Epithelial cell of proximal tubule (primary cell): ENCODE measurements at places on chromosomes 5 and 9. TPM values are rescaled to one million over a fixed set of nuclear protein-coding genes. Genes with fewer than 3 reads are reported as not detected.

DNA sequence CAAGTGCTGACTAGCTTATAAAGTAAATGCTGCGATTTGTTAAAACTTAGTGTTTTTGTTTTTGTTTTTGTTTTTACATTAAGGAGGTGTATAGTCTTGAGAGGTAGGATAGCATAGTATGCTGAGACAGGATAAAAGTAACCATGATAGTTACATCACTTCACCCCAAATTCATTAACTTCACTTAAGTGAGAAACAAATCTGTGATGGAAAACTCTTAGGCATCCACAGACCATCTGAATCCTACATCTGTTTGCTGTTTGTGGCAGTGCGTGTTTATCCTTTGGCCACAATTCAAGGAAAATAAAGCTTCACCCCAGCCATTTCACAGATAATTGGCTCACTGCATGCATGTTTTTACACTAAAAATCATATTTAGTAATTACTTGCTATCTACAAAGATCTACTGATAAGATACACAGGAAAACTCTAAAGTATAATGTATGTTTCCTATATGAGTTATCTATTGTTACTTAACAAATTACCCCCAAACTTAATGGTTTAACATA, 82.0 kb downstream of the ZNF622 start:
- DNase-seq, result no peak

- no peak for DNase-seq
Observed at GRCh38 chr9:107337676-107338590, 54.9 kb downstream of the RAD23B start.

The CCNO gene
- total RNA-seq, result 1.8 and 3.0 TPM in 2 replicates

DNA sequence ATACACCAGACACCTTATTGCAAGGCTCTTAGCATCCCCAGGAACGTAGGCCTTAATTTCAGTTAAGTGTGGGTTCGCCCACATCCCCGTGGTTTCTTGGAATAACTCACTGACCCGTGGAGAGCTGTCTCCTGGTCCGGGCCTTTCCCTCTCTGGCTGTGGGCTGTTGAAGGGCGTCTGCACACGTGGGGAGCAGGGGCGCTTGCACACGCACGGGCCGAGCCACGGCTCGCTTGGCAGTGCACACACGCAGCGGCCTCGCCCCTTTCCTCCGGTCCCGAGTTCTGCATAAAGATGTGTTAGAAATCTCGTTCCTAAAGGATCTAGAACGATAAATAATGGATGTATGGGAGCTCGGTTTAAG, 141.9 kb downstream of the PBX3 start:
- no peak for DNase-seq

DNA sequence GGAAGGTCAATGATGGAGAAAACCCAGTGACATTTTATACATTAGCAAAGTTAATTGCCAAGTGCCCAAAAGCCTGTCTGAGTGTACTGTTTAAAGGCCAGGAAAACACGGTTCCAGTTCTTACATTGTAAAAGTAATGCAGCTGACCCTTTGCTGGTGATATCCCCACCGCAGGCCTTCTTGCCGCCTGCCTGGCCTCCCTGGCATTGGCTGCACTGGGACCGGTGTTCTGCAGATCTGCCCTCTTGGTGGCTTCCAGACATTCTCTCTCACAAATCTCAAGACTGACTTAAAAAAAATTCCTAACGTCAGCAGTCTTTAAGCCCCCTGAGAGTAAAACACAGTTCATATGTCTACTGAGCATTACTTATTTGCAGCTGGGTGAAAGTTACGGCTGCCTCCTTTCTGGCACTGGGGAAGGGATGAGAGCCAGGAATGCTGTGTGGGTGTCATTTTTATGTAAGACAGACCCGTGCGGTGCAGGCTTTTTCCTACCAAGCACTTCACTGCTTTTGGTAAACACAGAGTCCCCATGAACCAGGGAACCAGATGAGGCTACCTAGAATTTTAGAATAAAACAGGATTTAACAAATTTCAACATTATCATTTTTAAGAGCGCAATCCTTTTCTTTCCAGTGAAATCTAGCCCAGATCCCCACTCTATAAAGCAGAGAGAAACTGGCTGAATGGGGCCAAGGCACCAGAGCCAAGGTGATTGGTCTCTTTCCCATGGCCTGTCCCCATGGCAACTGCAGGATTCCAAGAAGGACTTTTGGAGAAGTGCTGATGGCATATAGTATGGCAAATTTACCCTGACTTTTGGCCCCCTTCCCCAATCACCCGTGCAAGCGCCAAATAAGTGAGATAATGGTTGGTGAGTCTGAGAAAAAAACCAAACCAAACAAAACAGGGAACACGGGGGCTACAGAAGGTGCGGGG, 80.8 kb downstream of the LMNB1 start:
- DNase-seq, result no peak

- no peak for DNase-seq
Observed at GRCh38 chr5:134258896-134259295, 33.0 kb upstream of the PPP2CA start.

DNA sequence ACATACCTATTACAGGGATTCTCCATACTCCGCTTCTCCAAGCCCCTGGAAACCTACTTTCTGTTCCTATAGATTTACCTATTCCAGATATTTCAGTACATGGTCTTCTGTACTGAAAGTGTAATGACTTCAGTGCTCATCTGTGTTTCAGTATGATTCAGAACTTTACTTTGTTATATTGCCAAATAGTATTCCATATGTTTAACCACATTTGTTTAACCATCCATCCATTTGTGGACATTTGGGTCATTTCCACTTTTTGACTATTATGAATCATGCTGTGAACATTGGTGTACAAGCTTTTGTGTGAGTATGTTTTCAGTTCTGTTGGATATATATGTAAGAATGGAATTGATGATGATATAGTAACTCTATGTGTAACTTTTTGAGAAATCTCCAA, 188.9 kb downstream of the PDZD2 start:
- DNase-seq, result no peak

- DNase-seq, result no peak
Observed at GRCh38 chr5:135027697-135028615, 6.1 kb downstream of the PITX1 start.

DNA sequence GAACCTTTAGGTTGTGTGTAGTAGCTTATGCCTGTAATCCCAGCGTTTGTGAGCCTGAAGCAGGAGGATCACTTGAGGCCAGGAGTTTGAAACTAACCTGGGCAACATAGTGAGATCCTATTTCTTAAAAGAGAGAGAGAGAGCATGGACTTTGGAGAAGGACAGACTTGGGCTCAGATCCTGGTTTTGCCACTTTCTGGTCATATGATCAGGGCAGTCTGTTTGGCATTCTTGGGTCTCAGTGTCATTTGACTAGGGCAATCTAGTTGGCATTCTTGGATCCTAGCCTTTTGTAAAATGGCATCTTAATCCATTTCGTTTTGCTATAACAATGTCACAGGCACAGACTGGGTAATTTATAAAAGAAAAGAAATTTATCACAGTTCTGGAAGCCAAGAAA, 28.4 kb downstream of the RCL1 start:
- DNase-seq, result no peak

DNA sequence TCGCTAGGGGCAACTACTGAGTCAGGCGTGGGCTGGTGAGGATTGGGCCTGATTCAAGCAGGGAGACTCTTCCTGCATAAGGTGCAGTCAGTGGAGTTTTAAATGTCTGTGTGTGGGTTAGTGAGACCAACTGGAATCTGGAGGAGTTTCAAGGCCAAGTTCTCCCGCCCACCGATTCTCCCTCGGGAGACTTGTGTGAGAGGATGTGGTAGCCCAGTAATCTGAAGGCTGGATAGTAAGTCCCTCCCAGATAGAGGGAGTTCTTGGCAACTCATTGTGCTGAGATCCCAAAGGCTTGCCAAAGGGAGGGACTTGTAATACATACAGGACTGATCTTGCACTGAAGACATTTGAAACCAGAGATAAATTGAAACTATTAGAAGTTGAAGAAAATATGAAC, 51.8 kb downstream of the WDR36 start:
- no peak for DNase-seq

DNA sequence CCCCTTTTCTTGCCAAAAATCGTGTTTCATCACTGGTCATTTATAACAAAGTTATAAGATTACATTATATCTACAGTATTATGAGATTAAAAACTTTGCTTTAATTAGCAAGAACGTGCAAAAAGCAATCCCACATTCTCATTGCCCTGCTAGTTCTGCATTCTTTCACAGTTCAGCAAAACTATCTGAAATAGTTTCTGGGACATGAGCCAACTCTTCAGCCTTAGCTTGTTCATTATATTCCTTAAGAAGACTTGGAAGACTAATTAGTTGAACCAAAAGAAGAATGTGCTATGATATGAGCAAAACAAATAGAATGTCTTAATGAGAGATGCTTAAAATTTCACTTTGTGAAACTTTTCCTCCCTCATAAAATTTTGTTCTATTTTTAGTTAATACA, 76.7 kb downstream of the ITGA1 start:
- DNase-seq, result peak; percentile 70

DNA sequence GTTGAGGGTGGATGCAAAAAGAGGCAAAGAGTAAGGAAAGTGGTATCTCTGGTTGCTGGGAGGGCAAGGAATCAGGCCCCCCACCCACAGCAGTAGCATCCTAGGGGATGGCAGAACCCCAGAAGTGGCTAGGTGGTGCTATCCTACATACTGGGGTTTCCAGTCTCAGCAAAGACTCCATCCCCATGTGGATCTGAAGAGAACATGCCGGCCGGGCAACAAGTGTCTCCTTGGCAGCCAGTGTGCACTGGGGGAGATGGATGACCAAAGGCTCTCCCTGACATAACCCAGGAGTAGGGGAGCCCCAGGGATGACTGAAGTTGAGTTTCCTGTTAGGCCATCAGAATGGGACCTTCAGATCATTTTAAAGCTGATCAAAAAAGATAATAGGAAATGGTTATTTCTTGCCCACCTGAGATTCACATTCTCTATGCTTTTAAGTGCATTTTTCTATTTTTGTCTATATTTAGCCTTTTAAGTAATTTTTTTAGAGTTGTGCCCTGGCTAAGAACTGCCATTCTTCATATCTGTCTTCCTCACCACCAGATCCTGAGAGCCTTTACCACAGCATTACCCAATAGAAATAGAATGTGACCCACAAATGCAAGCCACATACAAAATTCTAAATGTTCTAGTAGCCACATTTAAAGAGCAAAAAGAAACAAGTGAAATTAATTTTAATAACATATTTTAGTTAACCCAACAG, 78.7 kb upstream of the SMIM23 start:
- DNase-seq, result no peak

DNA sequence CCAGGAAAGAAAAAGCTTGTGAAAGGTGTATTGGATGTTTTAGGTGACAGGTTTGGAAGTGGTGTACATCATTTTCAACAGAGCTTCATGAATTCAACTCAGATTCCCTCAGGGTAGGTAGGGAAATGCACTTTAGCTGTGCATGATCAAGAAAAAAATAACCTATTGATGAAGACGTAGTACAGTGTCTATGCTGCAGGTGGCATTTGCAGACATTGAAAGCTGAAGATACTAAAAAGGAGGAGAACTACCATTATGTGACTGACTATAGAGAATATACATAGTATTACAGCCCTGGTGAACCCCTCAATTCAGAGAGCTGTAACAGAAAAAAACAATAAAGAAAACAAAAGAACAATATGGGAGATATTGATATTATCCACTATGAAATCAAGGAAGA, 2344.7 kb upstream of the ACO1 start:
- DNase-seq, result no peak

The CENPK gene
- total RNA-seq, result 23.6 and 31.8 TPM in 2 replicates

DNA sequence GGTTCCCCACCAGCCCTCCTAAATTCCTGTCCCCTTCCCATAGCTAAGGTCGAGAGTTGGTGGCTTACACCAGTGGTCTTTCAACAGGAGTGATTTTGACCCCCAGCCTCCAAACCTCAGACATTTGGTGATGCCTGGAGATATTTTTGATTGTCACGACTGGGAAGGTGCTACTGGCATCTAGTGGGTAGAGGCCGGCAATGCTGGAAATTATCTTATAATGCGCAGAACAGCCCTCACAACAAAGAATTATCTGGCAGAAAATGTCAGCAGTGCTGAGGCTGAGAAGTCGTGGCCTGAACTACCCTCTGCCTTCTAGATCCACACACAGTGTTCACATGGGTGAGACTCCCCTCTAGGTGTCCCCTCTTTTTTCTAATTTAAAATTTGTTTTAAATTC, 69.6 kb downstream of the IL31RA start:
- DNase-seq, result no peak

DNA sequence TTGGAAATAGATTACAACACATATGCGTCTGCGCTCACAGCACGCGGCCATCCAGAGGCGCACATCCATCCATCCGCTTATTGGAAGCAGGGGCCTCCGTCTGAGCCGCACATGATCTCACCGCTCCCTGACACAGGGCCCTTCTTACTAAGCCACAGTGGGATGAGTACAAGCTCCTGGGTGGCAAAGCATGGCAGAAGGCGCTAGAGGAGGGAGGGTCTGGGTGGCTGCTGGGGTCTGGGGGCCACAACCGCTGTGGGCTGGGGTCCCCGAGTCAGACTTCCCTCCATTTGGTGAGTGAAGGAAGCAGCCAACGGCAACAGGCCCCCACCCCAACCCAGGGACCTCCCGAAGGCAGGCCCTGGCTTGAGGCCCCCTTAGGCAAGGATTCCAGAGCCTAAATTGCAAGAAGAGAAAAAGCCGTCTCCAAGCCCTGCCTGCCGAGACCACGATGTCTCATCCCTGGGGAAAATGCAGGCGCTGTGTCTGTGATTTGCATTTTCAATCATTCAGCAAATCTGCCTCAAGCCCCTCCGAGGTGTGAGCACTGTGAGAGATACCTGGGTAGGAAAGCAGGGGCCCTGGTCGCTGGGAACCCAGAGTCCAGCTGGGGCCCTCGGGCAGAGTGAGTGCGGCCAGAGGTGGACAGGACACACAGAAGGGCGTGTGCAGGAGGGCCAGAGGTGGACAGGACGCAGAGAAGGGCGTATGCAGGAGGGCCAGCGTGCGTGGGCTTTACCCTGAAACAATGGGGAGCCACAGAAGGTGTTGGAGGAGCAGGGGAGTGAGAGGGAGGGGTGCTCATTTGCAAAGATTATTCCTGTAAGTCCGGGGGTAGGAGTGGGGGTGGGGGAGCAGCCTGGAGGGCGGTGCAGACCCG, 135.7 kb downstream of the OLFM1 start:
- no peak for DNase-seq

The TIMD4 gene
- 0.17 TPM in 1 of 2 replicates, not detected in the other for total RNA-seq

DNA sequence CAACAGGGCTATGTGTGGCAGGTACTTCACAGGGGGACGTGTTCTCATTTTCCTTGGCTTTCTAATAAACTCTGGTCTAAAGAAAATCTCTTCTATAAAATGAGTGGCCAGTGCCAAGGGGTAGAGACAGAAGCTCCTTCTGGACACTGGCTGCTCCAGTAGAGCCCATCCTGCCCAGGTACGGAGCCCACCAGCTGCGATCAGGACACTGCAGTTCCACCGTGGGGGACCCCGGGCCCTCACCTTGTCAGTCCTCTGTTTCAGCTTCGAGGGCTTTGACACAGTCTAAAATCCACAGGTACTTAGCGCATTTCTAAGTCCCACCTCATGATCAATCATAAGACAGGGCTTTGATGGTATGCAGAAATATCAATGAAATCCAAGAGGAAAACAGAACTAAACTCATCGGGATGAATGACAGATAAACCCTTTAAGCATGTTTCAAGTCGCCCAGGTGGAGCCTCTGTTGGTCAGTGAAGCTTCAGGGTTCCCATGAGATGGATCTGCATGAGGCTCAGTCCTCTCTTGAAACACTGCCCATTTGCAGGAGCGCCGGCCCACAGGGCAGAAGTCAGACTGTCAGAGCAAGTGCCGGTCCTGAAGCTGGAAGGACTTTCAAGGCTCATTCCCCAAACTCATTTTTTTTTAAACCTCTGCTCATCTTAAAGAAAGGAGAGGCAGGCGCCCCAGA, 20.3 kb upstream of the TERT start:
- DNase-seq, result no peak

The TRIM7 gene
- total RNA-seq, result 2.7 and 14.6 TPM in 2 replicates
